Fibroblast of lung (primary cell): ENCODE measurements at places on chromosomes 2 and 18. TPM values are rescaled to one million over a fixed set of nuclear protein-coding genes. Genes with fewer than 3 reads are reported as not detected.

- H3K27ac ChIP-seq = no peak overlapping the region
- no peaks in the 10 kb centered on the region for H3K4me1 ChIP-seq
- H3K4me3 ChIP-seq = no peak overlapping the region
Observed at GRCh38 chr2:74250189-74250631, 51.8 kb downstream of the MTHFD2 start.

TTN gene
- polyA plus RNA-seq = 0.14 and 0.20 TPM in 2 replicates

TTLL4 gene
- 6.1 and 14.4 TPM in 2 replicates for polyA plus RNA-seq

PSMG2 gene
- polyA plus RNA-seq = 78.7 and 79.4 TPM in 2 replicates

GRCh38 chr2:47264143-47264542 lies 109.0 kb upstream of the STPG4 start:
- H3K4me1 ChIP-seq = peaks cover under 1% of the 10 kb centered on the region
- no peak overlapping the region for H3K4me3 ChIP-seq
- no peaks in the 10 kb centered on the region for H3K27me3 ChIP-seq
- no peaks in the 10 kb centered on the region for H3K36me3 ChIP-seq

DNA sequence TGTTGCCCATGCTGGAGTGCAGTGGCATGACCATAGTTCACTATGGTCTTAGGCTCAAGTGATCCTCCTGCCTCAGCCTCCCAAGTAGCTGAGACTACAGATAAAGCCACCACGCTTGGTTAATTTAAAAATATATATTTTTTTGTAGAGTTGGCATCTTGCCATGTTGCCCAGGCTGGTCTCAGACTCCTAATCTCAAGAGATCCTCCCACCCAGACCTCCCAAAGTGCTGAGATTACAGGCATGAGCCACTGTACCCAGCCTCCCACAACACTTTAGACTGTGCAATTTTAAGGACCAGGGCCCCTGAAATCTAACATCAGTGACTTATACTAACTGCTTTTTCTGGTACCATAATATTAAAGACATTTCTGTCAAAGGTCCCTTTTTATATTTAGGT lies 5.2 kb downstream of the TXNDC2 start:
- H3K4me1 ChIP-seq = no peaks in the 10 kb centered on the region
- H3K4me3 ChIP-seq = no peak overlapping the region
- DNase-seq = no peak
- H3K27me3 ChIP-seq = no peaks in the 10 kb centered on the region

- H3K27ac ChIP-seq = peak overlapping the region; percentile 11
- DNase-seq = peak; percentile 39
- no peaks in the 10 kb centered on the region for H3K27me3 ChIP-seq
- H3K4me1 ChIP-seq = peaks cover 12% of the 10 kb centered on the region
- H3K4me3 ChIP-seq = no peak overlapping the region
- no peaks in the 10 kb centered on the region for H3K36me3 ChIP-seq
Observed at GRCh38 chr2:173659509-173659908, 304.8 kb downstream of the CDCA7 start.

DNA sequence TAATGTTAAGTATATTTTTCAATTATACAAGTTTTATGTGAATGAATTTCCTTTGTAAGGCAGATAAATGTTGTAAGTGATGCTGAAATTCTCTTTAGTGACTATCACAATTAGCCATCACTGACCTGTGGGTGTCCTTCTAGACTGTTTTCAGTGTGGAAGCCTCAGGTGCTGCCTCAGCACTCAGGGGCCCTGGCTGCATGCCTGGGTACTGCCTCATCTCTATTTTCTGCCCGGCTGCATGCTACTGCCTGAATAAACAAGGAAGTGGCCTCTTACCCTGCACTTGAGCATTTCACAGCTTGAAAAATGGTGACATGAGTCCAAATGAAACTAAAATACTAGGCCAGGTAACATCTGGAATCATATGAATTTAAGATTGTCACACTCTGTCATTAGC lies 787.6 kb upstream of the SALL3 start:
- H3K4me1 ChIP-seq = no peaks in the 10 kb centered on the region
- H3K27ac ChIP-seq = no peak overlapping the region
- H3K36me3 ChIP-seq = no peaks in the 10 kb centered on the region
- DNase-seq = no peak
- H3K27me3 ChIP-seq = no peaks in the 10 kb centered on the region

IL36A gene
- not detected in 2 replicates for polyA plus RNA-seq

DNA sequence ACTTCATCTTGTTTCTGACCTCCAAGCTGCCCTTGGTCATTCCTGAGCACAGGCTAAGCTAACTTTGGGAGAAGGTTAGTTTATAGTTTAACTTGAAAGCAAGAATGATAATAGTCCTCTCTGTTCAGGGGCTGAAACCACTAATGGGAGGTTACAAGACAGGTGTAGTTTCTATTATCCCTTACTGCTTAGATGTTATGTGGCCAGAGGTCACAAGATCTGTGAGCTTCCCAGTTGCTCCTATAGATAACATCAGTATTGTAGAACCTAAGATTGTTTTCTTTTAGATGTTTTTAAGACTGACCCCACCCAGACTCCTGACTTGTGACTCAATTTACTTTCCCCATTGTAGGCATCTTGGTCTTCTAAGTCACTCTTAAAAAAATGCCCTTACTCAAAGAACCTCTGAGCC lies 94.8 kb upstream of the LPIN2 start:
- no peaks in the 10 kb centered on the region for H3K36me3 ChIP-seq
- H3K27me3 ChIP-seq = no peaks in the 10 kb centered on the region
- H3K4me1 ChIP-seq = no peaks in the 10 kb centered on the region
- H3K4me3 ChIP-seq = no peak overlapping the region
- H3K27ac ChIP-seq = no peak overlapping the region
- no peak for DNase-seq

DNA sequence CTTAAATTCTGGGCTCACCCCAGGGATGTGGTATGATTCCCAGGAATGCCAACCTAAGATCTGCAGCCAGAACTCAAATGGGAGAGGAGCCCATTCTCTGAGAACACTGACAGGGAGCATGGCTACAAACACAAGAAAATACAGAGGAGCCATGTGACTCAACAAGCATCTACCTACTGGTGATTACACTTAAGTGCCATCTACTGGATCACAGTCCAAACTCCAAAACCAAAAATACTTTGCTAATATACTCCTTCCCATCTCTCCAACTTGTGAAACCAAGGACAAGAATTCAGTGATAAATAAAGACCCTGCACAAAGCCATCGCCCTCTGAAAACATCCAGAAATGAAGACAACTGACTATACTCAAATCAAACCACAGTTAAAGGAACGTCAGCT lies 116.9 kb downstream of the NR4A2 start:
- no peak for DNase-seq
- no peak overlapping the region for H3K4me3 ChIP-seq
- no peaks in the 10 kb centered on the region for H3K4me1 ChIP-seq

DNA sequence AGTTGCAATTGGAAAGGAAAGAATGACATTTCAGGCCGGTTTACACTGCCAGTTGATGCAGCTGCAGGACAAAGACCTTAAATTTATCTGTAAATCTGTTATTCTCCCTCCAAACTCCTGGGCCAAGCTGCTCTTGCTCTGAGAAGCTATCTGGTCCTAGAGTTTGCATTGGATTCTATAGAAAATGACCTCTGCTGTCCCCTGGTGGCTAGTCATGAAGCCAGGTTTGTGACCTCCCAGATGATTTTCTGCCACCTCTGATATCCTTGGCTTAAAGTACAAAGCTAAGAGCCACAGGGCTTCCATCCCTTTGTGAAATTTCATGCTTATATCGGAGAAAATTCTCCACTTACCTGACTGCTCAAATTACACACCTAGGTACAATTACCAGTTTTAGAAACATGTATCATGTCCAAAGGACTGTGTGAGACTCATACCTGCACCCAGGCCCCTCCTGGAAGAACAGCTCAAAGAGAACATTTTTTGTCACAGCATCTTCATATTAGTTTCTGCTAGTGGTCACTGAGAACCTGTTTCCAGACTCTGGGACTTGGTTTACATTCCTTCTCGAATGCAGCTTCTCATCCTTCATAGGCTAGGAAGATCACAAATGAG lies 28.9 kb upstream of the IER3IP1 start:
- H3K27ac ChIP-seq = no peak overlapping the region
- H3K4me1 ChIP-seq = no peaks in the 10 kb centered on the region
- peak; percentile 40 for DNase-seq
- H3K36me3 ChIP-seq = no peaks in the 10 kb centered on the region
- H3K4me3 ChIP-seq = no peak overlapping the region
- no peaks in the 10 kb centered on the region for H3K27me3 ChIP-seq

- no peak overlapping the region for H3K27ac ChIP-seq
- peak; percentile 43 for DNase-seq
- no peaks in the 10 kb centered on the region for H3K36me3 ChIP-seq
- H3K27me3 ChIP-seq = no peaks in the 10 kb centered on the region
Observed at GRCh38 chr18:24763765-24764513, 303.5 kb downstream of the HRH4 start.

DNA sequence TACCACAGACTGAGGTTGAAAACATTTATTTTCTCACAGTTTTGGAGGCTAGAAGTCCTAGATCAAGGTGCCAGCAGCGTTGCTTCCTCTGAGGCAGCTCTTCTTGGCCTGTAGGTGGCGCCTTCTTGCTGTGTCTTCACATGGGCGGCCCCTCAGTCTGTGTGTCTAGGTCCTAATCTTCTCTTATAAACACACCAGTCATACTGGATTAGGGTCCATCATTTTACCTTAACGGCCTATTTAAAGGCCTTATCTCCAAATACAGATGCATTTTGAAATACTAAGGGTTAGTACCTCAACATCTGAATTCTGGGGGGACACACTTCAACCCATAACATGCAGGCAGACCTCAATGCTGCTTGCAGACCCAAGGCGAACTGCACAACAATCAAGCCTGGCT lies 4.4 kb upstream of the RMC1 start:
- DNase-seq = peak; percentile 77
- H3K4me3 ChIP-seq = no peak overlapping the region
- peaks cover 2% of the 10 kb centered on the region for H3K4me1 ChIP-seq
- H3K27me3 ChIP-seq = no peaks in the 10 kb centered on the region

ACTG2 gene
- polyA plus RNA-seq = 107 and 600 TPM in 2 replicates

GRCh38 chr2:136399667-136400289 lies 281.8 kb upstream of the CXCR4 start:
- no peaks in the 10 kb centered on the region for H3K27me3 ChIP-seq
- H3K27ac ChIP-seq = no peak overlapping the region
- no peaks in the 10 kb centered on the region for H3K4me1 ChIP-seq

FN1 gene
- polyA plus RNA-seq = 3,495 and 3,629 TPM in 2 replicates
